ENCODE measurements at places on chromosomes 3 and 15.

- DNase-seq, result no peak
Measured at GRCh38 chr3:156702367-156702766, 28.0 kb downstream of the TIPARP start.

GRCh38 chr15:57333487-57333886 is 42.8 kb upstream of the CGNL1 start:
- DNase-seq, result no peak

DNA sequence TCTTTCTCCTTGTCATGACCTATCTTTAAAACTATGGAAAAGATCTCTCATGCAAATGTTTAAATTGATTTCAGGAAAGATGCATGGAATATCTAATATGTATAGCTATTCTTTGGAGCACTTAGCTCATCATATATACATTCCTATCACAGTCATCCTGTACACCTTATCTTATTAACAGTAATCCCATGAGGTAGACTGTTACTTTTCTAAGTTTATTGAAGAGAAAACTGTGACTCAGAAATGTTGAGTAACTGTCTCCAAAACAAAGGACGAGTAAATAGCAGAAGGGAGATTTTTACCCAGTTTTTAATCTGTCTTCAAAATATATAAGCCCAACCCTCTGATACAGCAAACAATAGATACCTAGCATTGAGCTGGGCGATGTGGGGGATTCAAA is 308.3 kb downstream of the GAP43 start:
- no peak for DNase-seq

DNA sequence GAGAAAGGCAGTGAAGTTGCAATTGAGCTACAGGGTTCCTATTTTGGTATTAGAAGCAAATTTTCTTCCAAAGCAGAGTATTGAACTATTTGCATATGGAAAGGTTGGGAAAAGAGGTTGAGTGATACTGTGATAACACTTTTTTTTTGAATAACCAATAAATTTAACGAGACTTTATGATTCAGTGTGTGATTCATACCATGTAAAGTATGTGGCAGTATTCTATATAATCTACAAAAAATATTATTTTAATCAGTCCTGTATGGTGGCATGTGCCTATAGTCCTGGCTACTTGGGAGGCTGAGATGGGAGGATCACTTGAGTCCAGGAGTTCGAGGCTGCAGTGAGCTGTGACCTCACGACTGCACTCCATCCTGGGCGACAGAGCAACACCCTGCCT is 206.9 kb downstream of the BBX start:
- no peak for DNase-seq

- no peak for DNase-seq
Measured at GRCh38 chr3:143605233-143605950, 242.9 kb downstream of the SLC9A9 start.

GRCh38 chr15:58407778-58408177 is 24.0 kb upstream of the LIPC start:
- DNase-seq, result no peak

DNA sequence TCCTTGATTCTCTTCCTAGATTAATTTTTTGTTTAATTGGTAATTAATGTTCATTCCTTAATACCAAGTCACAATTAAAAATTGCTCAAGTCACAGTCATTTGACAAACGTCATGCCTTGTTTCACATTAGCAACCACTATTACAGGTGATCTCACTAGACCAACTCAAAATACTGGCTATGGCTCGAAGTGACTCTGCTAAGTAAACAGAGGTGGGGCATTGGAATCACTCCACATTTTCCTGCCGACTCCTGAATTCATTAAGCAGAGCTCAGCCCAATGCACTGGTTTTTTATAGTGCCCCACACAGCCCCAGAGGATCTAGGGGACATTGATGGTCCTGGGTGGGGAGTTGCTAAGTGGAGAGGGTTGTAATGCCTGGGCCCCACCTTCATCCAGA is 201.2 kb upstream of the NSMCE3 start:
- DNase-seq, result no peak

DNA sequence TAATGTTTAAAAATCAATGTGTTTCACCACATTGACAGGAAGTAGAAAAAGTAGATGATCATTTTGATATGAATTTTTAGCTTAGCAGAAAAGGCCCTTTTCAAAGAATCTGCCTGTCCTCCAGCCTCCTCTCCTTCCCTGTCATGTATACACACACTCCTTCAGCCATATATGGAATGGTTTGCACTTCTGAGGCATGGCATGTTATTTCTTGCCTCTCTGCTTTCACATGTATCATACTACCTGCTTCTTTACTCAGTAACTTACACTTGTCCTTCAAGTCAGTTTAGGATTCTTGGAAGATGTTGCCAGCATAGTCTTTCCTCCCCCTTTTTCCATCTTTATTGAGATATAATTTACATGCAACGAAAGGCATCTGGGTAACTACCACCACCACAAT is 79.0 kb downstream of the REC114 start:
- DNase-seq, result no peak

- DNase-seq, result no peak
Measured at GRCh38 chr15:41567862-41568261, 8.8 kb downstream of the TYRO3 start.

GRCh38 chr15:23642413-23643044 is 5.1 kb downstream of the MAGEL2 start:
- DNase-seq, result peak; percentile 4

- no peak for DNase-seq
Measured at GRCh38 chr3:14124223-14124614, 451 bp downstream of the CHCHD4 start.

- DNase-seq, result no peak
Measured at GRCh38 chr3:4507024-4507596, 14.0 kb downstream of the ITPR1 start.

DNA sequence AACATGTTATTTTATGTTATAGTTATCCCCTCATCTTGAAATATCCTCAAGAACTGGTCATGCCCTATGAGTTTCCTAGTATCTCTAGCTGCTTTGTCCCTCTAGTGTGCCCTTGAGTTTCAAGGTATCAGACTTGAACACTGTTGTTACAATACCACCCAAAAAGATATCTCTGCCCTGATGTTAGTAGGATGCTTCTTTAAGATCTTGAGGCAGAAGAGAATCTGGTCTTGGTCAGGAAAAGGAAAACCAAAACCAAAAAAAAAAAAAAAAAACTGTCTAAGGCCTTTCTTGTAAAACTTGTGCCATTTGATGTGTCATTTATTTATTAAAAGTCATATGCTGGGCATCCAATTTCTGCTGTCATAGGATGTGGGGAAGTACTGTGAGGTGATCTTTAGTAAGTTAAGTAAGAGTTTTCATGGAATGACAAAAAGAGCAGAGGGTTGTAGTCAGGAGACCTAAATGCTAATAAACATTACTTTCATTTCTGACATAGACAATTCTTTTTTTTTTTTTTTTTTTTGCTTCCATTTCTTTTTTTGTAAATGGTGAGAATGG is 229.7 kb downstream of the NECTIN3 start:
- no peak for DNase-seq

GRCh38 chr3:108780235-108780634 is 23.0 kb upstream of the RETNLB start:
- DNase-seq, result no peak

DNA sequence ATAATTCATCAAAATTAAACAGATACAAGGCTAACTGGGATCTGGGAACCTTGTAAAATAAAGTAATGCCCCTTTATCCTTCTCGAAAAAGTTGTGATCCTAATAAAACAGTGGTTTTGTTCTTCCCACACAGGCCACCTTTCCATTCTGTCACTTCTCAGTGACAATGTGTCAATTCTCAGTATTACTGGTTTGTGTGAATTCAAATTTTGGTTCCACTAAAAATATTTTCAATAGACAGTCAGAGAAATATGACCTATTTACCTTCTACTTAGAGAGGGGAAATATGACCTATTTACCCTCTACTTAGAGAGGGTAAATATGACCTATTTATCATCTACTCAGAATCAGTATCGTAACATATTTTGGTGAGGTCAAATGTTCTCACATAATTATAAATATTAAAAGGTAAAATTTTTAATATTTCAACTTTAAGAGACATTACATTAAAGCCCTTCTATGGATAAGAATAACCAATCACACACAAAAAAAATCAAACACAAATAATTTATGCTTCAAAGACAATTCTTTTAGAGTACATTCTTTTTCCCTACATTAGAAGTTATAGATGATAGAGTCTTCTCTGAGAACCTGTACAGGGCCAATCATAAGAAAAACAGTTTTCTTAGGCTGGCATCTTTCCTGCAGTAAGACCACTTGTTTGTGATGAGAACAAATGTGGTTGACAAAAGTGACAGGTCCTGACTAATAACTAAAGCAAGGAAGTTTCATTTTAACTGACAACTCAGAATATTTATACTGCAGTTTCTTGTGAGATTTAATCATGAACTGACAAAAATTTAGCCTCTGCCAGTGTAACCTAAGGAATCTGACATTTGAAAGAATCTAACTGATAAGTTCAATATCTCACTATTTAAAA is 323.3 kb downstream of the DIPK2A start:
- DNase-seq, result no peak

DNA sequence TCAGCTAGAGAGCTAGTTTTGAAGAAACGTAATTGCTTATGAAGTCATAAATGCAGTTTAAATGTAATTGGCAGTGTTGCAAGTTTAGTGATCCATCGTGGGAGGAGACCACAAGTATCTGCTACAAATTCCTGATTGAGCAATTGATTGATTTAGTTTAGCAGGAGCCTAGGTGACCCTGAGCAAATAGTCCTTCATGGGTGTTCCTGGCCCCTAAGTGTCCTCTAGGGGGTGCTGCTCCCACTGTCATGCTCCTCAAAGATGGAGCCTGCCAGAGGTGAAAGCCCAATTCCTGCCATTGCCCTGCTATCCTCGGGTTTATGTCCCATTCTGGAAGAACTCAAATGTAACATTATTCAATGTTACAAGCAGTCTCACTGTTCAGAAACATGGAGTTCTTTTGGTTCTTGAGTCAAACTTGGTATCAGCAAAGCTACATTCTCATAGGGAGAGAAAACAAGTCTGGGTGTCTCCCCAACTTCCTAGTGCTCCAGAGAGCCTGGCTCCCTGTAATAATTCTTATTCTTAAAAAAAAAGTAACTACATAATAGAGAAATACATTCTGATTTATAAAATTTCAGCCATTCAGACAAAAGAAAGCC is 29.8 kb upstream of the SENP5 start:
- DNase-seq, result peak; percentile 18

Data from GM04503 (cell line).